ENCODE measurements at places on chromosomes 16 and 17. TPM values are rescaled to one million over a fixed set of nuclear protein-coding genes. Genes with fewer than 3 reads are reported as not detected.

DNA sequence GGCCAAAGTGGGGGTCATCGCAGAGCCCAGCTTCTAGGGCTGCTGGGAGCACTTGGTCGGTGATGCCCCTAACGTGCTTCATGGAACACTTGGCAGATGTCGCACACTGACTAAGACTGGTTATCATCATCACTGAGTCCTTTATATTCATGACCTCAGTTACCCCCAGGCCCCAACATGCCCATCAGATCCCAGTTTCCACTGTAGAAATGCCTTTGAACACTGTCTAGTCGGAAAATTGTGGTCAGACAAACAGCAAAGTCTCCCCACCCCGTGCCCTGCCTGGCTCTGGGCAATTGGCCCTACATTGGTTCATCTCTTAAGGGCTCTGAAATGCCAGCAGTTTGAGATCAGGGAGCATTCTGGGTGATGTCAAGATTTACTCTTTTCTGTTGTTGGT is 51.3 kb downstream of the NKD1 start:
- H3K4me1 ChIP-seq, result no peaks in the 10 kb centered on the region
- no peaks in the 10 kb centered on the region for H3K36me3 ChIP-seq
- H3K4me3 ChIP-seq, result no peak overlapping the region
- no peak overlapping the region for H3K27ac ChIP-seq
- no peak for DNase-seq

- H3K36me3 ChIP-seq, result no peaks in the 10 kb centered on the region
- no peak for DNase-seq
- no peak overlapping the region for H3K4me3 ChIP-seq
- H3K27me3 ChIP-seq, result no peaks in the 10 kb centered on the region
- no peak overlapping the region for H3K27ac ChIP-seq
Measured at GRCh38 chr16:85845266-85845665, 45.8 kb downstream of the COX4I1 start.

DNA sequence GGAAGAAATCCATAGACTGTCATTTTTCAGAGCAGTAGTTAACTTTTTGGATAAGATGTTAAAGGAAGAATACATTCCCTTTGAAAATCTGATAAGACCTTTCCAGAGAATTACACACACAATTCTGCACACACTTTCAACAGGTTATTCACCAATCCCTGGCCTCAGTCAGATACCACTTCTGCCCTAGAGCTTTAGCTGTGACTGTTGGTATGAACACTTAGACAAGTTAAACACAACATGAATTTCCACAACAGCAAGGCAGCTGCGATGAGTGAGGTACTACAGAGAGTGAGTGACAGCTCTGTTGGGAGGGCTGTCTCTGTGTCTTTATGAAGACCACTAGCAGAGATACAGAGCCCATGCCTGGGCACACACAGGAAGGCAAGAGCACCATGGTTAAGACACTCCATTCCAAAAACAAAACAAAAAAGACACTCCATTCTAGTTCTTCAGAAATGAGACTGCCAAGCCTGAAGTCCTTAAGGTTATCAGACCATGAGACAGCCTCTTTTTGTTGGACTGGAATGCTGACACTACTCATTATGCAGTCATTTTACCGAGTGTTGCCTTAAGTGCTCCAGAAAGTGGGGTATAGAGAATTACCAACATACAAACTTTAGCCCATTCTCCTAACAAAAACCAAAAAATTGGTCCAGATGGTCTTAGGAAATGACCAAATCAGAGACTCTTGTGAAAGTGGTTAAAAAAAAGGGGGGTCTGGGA is 42.4 kb downstream of the TOM1L2 start:
- H3K4me1 ChIP-seq, result peaks cover under 1% of the 10 kb centered on the region
- no peaks in the 10 kb centered on the region for H3K27me3 ChIP-seq
- H3K36me3 ChIP-seq, result no peaks in the 10 kb centered on the region
- no peak for DNase-seq

GRCh38 chr16:87560428-87561199 is 41.7 kb upstream of the JPH3 start:
- no peak overlapping the region for H3K4me3 ChIP-seq
- no peaks in the 10 kb centered on the region for H3K36me3 ChIP-seq
- no peak overlapping the region for H3K27ac ChIP-seq
- H3K27me3 ChIP-seq, result no peaks in the 10 kb centered on the region
- H3K4me1 ChIP-seq, result no peaks in the 10 kb centered on the region

GRCh38 chr17:82943751-82944150 is 103.9 kb upstream of the ZNF750 start:
- H3K27me3 ChIP-seq, result no peaks in the 10 kb centered on the region
- peaks cover 6% of the 10 kb centered on the region for H3K36me3 ChIP-seq
- no peak for DNase-seq
- no peaks in the 10 kb centered on the region for H3K4me1 ChIP-seq
- H3K27ac ChIP-seq, result no peak overlapping the region

GRCh38 chr17:50547736-50548083 is 736 bp downstream of the SPATA20 start:
- peak overlapping the region; percentile 77 for H3K4me3 ChIP-seq
- no peaks in the 10 kb centered on the region for H3K4me1 ChIP-seq
- DNase-seq, result peak; percentile 77
- H3K36me3 ChIP-seq, result no peaks in the 10 kb centered on the region

GRCh38 chr16:70331588-70332358 is 14.9 kb upstream of the DDX19A start:
- DNase-seq, result no peak
- H3K4me3 ChIP-seq, result no peak overlapping the region
- H3K4me1 ChIP-seq, result no peaks in the 10 kb centered on the region
- no peak overlapping the region for H3K27ac ChIP-seq
- H3K36me3 ChIP-seq, result peaks cover 10% of the 10 kb centered on the region

GRCh38 chr17:57370037-57370581 is 113.8 kb downstream of the MSI2 start:
- no peaks in the 10 kb centered on the region for H3K36me3 ChIP-seq
- no peak overlapping the region for H3K4me3 ChIP-seq
- no peak overlapping the region for H3K27ac ChIP-seq
- H3K27me3 ChIP-seq, result no peaks in the 10 kb centered on the region

- no peak overlapping the region for H3K27ac ChIP-seq
- no peaks in the 10 kb centered on the region for H3K27me3 ChIP-seq
- no peak overlapping the region for H3K4me3 ChIP-seq
- no peaks in the 10 kb centered on the region for H3K4me1 ChIP-seq
- no peak for DNase-seq
- H3K36me3 ChIP-seq, result peaks cover 11% of the 10 kb centered on the region
Measured at GRCh38 chr17:46045639-46046038, 46.6 kb downstream of the STH start.

TEKT1 gene
- not detected for total RNA-seq

Data from colonic mucosa (tissue), 4 donors.